Stimulated activated CD4-positive, alpha-beta T cell treated with anti-CD3 and anti-CD28 coated beads, Interleukin-12 subunit alpha, Interleukin-12 subunit beta, amount 100 ng/mL, for 4 hours (primary cell): ENCODE measurements at places on chromosomes 2 and 18.
A peak's percentile ranks its signal among the peaks of the same experiment; 100 is the strongest.

- no peak for DNase-seq
These were observed 38.8 kb upstream of the PMAIP1 start for GRCh38 chr18:59861009-59861408.

DNA sequence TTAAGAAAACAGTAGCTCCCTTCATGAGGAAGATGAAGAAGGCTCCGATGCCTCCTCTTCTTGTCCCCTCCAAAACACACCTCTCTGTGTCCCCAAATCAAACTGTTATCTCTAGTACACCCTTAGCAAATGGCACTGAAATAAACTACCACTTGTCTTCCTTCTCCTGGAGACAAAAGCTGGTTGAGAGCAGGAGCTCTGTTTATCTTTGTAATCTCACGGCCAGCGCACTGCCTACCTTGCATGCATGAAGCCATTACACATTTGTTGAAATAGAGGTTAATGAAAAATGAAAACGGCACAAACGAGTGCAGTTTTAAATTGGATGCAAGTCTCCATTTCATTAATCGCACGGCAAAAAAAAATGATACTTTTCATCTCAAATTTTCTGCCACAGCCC, 113.7 kb downstream of the EPB41L3 start:
- DNase-seq: no peak

GRCh38 chr2:18198677-18199076, 320.2 kb downstream of the KCNS3 start:
- DNase-seq: no peak

DNA sequence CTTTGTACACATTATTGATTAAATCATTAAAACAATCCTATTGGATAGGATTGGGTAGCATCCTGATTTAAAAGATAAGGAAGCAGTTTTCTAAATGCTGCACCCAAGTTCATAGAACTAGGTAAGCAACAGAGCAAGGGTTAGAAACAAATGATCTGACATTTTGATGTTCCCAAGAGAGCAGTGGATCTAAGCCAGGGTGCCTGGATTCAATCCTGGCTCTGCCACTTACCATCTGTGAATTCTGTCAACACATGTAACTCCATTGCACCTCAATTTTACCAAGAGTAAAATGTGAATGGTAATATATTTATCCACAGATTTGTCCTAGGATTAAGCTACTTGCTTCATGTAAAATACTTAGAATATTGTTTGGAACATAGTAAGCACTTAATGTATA, 982.6 kb upstream of the FANCL start:
- no peak for DNase-seq

- DNase-seq: no peak
These were observed 1.2 kb upstream of the HES6 start for GRCh38 chr2:238240757-238241711.

DNA sequence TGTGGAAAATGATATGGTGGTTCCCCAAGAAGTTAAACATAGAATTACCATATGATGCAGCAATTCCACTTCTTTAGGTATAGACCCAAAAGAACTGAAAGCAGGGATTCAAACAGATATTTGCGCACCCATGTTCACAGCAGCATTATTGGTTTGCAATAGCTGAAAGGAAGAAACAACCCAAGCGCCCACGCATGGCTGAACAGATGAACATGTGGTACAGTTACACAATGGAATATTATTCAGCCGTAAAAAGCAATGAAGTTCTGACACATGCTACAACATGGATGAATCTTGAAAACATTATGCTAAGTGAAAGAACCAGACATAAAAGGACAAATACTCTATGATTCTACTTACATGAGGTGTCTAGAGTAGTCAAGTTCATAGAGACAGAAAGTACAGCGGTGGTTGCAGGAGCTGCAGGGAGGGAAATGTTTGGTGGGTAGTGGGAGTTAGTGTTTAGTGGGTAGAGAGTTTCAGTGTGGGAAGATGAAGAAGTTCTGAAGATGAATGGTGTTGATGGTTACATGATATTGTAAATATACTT, 26.7 kb upstream of the ASPRV1 start:
- DNase-seq: no peak

DNA sequence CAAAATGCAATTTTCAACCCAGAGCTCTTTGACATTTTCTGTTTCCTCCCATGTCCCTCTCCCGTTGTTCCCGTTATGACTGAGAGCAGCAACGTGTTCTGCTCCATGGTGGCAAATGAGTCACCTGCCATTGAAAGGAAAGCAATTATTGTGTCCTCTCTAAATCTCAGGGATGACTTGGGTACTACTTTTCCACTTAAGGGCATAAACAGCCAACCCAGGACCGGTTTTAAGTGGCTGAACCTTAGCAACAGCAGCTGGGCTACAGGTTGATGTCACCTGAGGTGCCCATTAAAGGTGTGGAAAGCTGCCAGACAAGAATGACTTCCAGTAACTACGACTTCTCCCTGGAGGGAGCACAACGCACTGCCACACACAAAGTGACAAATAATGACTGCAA, 236.8 kb downstream of the NCKAP5 start:
- no peak for DNase-seq

DNA sequence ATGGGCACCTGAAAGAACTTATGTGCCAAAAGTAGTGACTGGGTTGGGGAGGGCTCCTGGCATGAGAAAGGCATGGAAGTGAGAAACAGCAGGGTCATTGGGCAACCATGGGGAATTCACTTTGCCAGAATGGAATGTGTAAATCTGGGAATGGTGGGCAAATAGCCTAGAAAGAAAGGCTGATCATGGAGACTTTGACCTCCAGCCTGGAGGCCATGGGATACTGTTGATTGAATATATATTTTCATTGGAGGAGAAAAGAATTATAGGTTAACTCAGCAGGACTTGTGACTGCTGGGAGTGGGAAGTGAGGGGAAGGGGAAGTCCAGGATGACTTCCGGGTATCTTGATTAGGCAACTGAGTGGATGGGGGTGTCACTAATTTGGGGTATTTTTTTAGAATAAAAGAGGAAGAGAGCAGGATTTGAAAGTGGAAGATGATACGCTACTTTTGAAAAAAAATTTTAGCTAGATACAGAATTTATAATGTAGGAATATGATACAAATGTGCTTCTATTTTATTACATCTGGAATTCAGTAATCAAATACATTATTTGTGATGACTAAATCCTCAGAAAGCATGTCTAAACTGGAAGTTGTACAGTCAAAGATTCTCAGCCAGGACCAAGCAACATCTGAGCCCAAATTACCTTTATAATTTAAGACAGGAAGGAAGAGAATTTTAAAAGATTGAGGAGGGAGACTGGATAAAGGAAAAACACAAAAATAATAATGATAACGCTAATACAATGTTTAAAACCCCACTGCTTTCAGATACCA, 116.2 kb downstream of the GATA6 start:
- no peak for DNase-seq

DNA sequence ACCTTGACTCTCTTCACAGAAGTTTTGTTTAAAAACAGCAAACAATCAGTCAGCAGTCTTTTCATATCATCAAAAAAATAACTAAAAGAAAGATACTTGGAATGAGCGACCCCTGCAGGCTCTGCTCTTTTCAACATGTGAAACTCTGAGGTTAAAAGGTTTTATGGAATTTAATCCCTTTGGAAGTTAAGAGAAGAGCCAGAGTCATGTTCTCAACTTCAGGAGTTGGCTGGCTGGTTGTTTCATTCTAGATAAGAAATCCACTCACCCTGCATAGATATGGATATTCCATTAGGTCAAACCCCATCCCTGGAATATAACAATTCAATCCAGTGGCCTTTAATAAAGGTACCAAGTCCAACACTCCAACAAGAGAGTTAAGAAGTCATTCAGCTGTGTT, 115.6 kb upstream of the RMDN2 start:
- DNase-seq: no peak

- peak; percentile 6 for DNase-seq
These were observed 149.6 kb downstream of the IRS1 start for GRCh38 chr2:226649871-226650660.

- no peak for DNase-seq
These were observed 1216.6 kb upstream of the PIK3C3 start for GRCh38 chr18:40738321-40738880.

DNA sequence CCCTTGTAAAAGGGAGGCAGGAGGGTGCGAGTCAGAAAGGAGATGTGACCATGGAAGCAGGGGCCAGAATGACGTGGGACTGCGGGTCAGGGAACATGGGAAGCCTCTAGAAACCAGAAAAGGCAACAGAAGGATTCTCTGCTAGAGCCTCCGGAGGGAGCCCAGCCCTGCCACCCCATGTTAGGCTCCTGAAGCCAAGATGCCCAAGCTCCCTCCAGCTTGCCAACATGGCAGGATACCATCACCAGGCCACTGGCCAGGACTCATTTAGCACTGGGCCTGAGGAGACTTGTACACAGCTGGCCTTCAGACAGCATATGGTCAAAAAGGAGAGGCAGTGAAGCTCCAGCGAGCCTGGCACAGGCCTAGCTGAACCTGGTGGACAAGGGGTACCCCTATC, 5.6 kb downstream of the TMEM247 start:
- DNase-seq: no peak

- no peak for DNase-seq
These were observed 7.6 kb upstream of the ONECUT2 start for GRCh38 chr18:57427429-57428201.

DNA sequence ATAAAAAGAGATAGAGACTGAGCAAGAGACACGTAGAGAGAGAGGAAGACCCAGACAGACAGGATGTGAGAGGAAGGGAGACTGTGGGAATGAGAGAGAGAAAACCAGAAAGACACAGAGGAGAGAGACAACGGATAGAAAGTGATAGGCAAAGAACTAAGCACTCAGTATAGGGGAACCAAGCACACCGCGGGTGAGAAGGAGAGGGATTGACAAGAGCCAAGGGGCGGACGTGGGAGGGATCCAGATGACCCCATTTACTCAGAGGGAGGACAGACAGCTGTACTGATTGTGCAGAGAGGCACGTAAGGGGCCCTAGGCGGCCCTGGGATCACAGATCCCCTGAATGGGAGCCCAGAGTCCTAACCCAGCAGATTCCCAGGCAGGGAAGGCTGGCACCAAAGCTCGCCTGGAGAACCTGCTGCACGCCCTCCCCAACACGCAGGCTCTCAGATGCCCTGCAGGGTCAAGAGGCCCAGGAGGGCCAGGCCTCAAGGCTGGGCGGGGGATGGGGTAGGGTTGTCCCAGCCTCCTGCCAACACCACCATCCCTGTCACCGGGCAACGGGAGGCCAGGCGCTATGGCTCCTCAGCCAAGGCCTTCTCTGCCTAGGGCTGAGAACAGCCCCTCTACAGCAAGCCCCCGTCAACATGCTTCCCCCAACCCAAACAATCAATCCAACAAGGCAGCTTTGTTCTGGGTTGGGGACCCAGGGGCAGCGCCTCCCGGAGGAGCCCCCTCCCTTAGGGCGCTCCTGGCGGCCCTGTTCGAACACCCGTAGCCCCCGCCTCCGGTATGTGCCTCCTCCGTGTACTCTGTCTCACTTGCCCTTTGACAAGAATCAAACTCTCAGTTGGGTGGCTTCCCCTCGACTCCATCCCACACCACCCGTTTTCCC, 579 bp downstream of the LOXL3 start:
- DNase-seq: no peak

- no peak for DNase-seq
These were observed 21.9 kb upstream of the EXOC6B start for GRCh38 chr2:72847534-72848315.

DNA sequence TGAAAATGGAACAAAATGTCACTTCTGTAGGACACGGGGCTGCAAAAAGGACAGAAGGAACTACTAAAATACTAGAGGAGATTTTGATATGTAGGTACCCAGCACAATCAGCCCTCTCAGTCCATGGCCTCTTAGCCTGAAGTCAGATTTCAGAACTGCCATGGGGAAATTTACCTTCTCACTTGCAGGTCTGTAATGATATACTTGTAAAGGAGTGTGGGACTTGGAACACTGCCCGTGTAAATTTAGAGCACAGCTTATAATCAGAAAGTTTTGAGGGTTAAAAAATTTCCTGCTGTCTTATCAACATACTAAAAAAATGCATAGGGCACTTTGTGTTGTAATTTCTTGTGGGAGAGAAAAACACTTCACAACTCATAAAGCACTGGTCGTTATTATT, 60.6 kb downstream of the ZEB2 start:
- DNase-seq: no peak

- no peak for DNase-seq
These were observed 34.3 kb upstream of the PIEZO2 start for GRCh38 chr18:11183637-11184036.

DNA sequence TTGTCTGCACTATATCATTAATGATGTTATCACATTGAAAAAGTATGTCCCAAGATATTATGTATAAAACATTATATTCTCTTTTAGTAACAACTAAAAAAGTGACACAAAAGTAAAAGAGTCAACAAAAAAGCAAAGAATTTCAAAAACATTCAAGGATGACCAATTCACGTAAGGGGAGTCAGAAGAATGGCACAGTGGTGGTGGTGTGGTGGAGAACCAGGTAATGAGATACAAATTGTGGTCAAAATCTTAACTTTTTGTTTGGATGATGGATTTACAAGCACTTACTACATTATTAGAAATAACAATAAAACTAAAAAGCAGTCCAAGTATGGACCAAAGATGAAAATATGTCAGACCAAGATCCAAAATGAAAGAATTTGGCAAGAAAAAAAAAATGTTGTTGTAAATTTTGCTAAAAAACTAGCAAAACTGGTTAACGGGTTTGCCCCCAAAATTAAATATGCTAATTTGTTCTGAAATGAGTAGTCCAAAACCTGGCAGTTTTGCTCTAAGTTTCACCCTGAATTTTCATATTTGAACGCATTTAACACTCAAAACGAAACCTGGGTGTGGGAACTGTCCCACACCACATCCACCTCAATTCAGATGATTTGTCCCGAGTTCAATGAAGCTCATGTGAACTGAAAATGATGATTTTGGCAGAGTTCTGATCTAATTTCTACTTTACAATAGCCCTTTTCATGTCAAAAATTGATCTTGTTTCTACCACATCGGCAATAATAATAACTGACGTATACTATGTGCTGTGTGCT, 135.8 kb downstream of the IKZF2 start:
- DNase-seq: no peak

DNA sequence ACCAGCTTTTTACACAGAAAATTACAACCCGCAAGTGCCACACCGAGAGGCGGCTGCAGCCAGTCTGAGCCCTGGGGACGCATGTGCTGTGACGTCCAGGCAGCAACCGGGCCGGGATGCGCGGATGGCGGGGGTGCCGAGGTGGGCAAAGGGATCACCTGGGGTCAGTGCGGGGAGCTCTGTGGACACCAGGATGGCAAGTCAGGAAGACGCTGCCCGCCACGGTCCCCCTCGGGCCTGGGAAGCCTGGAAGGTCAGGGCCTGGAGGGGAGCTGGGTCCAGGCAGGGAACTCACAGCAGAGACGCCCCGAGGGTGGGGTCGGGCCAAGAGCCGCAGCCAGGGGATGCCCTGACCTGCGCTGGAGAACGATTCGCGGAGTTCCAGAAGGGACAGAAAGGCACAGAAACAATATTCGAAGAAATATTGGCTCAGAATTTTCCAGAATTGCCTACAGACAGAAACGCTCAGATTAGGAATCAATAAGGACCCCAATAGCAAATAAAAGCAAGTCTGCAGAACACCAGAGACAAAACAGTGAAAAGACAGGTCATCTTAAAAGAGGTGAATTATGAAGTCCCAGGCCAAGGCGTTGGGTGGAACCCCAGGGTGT, 11.7 kb upstream of the KIF1A start:
- no peak for DNase-seq

GRCh38 chr2:83941886-83942285, 517.2 kb downstream of the SUCLG1 start:
- no peak for DNase-seq
